ENCODE measurements at places on chromosomes 2 and 18.
A peak's percentile ranks its signal among the peaks of the same experiment; 100 is the strongest.

- peak; percentile 50 for DNase-seq
Measured at GRCh38 chr2:113240915-113241911, 37.5 kb downstream of the PAX8 start.

GRCh38 chr2:6877402-6878304 lies at the start of gene RSAD2:
RSAD2 (plus strand) TSS chr2:6877777; CDS start chr2:6877801, 24 bp downstream.
- DNase-seq: peak; percentile 67

DNA sequence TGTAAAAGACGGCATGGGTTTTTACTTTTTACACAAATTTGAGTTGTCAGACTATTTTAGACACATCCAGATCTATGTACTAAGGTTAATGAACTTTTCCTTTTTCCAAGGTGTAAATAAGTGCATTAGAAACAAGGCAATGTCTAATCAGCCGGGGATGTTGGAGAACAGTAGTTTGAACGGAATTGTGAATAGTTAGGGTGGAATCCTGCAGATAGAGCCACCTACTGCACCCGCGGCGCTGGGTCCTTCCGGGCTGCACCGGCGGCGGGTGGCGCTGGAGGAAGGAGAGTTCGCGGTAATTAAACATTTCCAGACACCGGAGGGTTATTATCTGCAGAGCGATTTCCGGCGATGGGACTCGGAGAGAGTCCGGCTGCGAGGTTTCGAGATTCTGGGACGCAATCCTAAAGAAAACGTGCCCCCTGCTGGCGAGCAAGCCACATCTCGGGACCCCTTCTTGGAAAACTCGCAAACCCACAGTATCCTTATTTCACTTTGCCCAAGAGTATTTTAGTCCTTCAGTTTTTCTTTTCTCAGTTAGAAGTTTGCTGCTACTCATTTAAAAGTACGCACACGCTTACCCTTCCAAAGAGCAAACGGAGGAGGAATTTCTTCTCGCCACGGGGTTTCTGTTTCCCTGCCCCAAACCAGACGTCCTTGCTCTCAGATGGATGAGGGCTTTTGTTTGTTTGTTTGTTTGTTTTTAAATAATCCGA lies 4.5 kb upstream of the OSR1 start:
- DNase-seq: peak; percentile 78

GRCh38 chr2:229660951-229661350 lies 53.4 kb downstream of the DNER start:
- no peak for DNase-seq

- no peak for DNase-seq
Measured at GRCh38 chr2:235535423-235536130, 41.7 kb downstream of the AGAP1 start.

DNA sequence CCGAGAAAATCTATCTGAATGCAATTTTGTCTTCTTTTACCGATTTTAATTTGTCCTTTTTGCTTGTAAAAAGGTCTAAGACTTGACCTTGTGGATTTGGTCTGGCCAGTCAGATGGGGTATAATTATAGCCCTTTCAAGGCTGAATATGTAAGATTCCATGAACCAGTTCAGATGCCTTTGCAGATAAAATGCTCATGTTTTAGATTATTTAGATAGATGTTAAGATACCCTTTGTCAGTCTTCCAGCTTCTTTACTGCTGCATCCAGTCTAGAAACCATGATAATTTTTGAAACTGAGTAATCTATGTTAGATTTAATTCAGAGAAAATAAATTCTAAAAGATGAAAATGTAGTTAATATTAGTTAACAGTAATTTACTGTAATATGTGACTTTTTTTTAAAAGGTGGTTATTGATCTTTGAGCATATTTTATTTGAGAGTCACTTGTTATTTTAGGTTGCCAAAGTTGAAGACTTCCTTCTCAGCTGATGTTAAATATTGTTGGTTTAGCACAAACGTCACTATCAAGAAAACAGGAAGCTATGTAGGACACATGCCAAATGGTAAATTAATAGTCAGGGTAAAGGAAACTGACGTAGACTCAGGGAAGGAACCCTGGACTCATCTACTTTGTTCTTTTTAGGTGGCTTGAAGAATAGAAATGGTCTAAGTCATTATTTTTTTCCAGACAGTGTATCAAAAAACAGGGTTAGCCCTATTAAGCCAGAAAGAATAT lies 29.8 kb downstream of the BABAM2 start:
- DNase-seq: peak; percentile 26

DNA sequence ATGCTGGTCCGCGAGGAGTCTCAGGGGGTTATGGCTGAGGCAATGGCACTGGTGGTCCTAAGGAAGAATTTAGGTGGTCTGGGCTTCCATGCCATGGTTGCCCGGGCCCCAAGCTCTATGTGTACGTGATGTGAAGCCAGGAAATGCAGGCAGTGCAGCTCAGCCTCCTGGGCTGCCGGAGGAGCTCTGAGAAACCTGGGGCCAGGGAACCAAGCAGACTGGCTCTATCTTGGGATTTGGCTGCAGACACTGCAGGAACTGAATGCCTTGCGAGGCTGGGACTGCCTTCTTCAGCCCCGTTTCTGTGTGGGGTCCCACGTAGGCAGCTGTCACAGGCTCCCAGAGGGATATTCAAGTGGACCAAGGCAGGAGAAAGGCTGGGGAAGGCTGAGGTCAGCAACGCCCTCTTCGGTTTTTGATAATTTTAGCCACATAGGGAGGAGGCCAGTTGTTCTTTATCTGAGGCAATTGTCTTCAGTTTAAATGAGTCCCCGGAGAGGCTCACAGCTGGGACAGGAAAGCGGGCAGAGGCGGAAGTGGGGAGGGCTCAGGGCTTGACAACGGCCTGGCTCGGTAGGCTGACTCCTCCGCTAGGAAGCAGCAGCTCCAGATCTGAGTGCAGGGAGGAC lies 77.7 kb downstream of the RHOB start:
- no peak for DNase-seq

DNA sequence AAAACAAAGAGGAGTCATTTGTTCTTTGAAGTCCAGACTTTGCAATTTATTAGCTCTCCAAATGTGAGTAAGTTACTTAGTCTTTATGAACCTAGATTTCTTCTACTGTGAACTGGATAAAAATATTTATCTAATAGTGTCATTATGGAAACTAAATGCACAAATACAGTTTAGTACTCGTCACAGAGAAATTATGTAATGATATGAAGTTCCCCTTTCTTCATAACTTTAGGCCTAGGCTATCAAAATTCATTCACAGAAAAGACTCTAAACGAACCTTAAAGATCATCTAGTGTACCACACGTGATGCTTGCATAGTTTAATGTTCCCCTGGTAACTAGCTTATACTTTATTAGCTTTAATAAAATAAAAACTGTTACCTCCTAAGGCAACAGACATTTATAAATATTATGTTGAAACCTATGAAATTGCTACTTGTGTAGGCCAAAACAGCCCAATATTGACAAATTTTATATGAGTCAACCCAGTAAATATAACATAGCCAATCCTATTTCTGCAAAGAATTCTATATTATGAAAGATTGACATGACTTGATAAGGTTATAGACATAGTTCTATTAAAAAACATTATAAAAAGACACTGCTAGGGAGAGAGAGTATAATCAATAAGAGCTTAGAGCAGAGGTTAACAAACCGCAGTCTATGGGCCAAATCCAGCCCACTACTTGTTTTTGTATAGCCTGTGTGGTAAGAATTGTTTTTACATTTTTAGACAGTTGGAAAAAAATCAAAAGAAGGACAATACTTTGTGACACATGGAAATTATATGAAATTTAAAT lies 44.9 kb upstream of the ITPRID2 start:
- no peak for DNase-seq

DNA sequence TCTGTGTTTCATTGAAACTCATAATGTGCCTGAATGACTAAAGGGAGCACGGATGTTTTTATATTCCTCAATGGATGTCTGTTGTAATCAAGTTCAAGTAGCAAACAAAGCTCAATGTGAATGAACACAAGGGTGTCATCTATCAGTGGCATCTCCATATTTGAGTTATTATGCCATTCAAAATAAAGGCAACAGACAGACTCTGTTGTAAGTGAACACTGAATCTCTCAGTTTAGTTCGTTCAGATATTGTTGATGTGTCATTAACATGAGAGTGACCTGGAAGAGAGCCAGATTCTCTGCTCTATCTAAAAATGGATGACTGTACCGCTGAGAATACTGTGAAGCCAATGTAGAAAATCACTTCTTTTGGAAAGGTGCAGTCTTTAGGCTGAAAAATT lies 118.7 kb downstream of the NUP35 start:
- no peak for DNase-seq

DNA sequence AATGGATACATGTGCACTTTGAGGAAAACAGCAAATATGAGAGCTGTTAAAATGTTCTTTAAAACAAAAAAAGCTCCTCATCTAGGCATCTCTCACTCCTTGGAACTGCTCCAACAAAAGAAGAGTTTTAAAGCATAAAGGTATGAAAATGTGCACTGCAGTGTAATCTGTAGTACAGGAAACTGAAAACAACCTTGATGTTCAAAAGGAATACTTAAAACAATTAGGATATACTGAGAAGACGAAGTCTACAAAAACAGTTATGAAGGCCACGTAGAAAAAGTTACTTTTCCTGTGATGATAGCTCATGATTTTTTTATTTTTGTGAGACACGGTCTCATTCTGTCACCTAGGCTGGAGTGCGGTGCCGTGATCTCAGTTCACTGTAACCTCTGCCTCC lies 2.1 kb upstream of the GPR75 start:
- DNase-seq: no peak

GRCh38 chr2:239075918-239076758 lies 228.3 kb downstream of the TWIST2 start:
- no peak for DNase-seq

GRCh38 chr2:38465789-38466127 lies 88.7 kb upstream of the ATL2 start:
- peak; percentile 29 for DNase-seq

DNA sequence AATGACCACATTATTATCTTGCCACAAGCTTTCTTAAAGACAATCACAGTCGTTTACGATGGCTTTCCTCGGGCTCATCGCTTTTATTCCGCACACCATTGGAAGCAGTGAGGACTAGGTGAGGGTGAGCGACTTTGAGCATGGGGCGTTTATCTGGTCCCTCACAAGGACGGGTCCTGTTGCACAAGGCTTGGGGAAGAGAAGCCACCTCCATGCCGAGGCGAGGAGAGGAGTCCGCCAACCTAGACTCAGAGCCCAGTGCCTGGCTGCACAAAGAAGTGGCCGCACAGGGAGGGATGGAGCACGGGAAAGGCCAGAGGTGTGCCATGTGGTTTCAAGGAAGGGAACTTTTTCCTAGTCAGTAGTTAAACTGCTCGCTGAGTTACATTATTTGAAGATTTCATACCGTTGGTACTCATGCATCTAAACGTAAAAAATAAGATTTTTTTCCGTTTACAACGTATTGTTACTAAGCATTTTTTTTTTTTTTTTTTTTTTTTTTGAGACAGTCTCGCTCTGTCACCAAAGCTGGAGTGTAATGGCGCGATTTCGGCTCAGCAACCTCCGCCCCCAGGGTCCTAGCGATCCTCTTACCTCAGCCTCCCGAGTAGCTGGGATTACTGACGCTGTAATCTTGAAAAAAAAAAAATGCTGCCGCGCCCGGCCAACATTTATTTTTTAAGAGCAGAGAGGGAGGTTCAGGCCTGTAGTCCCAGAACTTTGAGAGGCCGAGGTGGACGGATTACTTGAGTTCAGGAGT lies 849 bp upstream of the CYP27C1 start:
- no peak for DNase-seq

DNA sequence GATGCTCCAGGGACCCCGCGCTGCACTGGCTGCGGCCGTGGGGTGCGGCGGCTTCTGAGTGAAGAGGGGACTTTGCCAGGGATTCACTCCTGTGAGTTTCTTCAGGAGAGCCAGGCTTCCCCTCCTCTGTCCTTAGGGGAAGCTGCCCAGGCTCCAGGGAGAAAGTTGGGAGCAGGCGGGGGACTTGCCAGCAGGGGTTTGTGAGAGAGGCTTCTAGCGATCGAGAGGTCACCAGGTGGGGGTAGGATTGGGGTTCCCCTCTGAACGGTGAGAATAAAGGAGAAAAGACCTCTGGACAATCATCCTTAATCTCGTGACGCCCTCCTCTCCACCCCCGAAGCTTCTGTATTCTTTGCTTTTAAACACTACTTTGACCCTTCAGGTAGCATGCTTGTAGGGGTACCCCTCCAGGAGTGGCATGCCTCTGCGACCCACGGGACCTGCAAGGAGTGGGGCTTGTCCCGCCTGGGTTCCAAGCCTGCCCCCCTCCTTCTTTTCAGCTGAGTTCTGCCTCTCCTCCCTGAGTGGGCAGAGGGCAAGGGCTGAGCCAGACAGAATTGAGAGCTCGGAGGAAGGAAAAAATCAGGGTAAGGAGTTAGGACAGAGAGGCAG lies 601 bp downstream of the PROKR1 start:
- DNase-seq: no peak

DNA sequence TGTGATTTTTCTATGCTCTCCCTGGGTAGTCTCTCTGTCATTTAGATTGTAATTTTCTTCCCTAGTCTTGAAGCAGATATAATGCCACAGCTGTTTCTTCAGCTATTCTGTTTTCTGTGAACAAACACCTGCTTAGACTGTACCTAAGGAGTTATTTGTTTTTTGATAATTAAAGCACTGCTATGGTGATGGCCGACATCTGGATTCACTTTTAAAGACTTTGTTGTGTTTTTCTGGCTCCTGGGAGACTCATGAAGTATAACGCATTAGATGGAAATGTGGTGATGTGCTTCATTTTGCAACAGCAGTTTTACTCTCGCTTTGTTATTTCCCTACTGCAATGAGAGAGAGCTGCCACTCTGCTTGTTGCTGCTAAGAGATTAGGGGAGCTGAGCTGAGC lies 15.7 kb upstream of the C2orf69 start:
- no peak for DNase-seq

GRCh38 chr2:45024600-45025291 lies 15.5 kb upstream of the SIX2 start:
- no peak for DNase-seq

GRCh38 chr2:86661333-86661732 lies 37.7 kb upstream of the RNF103 start:
- no peak for DNase-seq

- DNase-seq: no peak
Measured at GRCh38 chr2:33312355-33312754, 164.1 kb upstream of the RASGRP3 start.

- DNase-seq: no peak
Measured at GRCh38 chr18:41842886-41843285, 112.1 kb upstream of the PIK3C3 start.

GRCh38 chr2:47695800-47696477 lies 87.0 kb upstream of the MSH6 start:
- no peak for DNase-seq

GRCh38 chr2:207847098-207847806 lies 77.5 kb upstream of the FZD5 start:
- no peak for DNase-seq

- DNase-seq: no peak
Measured at GRCh38 chr2:28347596-28347995, 45.1 kb upstream of the FOSL2 start.

GRCh38 chr2:96251721-96252292 lies 14.0 kb downstream of the TMEM127 start:
- DNase-seq: peak; percentile 34

DNA sequence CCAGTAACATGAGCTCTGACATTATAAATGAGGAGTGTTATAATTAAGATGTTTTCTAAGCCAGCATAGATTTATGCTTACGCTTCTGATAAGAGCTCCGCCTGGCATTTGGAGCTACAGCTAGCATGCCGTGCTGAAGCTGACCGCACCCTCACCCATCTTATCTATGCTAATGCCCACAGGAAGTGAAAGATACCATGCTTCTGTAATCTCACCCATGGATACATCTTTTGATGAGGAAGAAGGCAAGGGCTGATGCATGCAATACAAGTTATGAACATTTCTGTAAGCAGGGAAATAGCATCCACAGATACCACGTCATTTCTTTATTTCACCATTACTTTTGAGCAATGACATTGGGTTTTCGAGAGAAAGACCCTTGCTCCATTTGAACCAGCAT lies 82.3 kb downstream of the ARL4C start:
- DNase-seq: no peak
